ENCODE measurements at places on chromosomes 1 and 21. TPM values are rescaled to one million over a fixed set of nuclear protein-coding genes. Genes with fewer than 3 reads are reported as not detected.

The CNR2 gene
- total RNA-seq: not detected

The FBXO44 gene
- total RNA-seq: 7.4 TPM

The C4BPA gene
- total RNA-seq: not detected

The GPR89B gene
- total RNA-seq: 16.4 TPM

The C1QB gene
- not detected for total RNA-seq

The EGLN1 gene
- 41.9 TPM for total RNA-seq

The THEM5 gene
- total RNA-seq: not detected

The NTNG1 gene
- total RNA-seq: 17.3 TPM

The GCSAML gene
- total RNA-seq: not detected

The TRIM46 gene
- 1.5 TPM for total RNA-seq

The SLC19A1 gene
- 4.1 TPM for total RNA-seq

The KMO gene
- not detected for total RNA-seq

The CATSPERE gene
- 1.3 TPM for total RNA-seq

The SEC16B gene
- total RNA-seq: 2.9 TPM
